Stomach (tissue), 19 donors: ENCODE measurements at places on chromosomes 2 and 18.

GRCh38 chr2:210224591-210224940 lies 681 bp downstream of the ACADL start:
- H3K4me1 ChIP-seq = peaks cover 38% of the 10 kb centered on the region
- peak overlapping the region; percentile 62 for H3K4me3 ChIP-seq
- peak; percentile 52 for DNase-seq
- H3K27me3 ChIP-seq = peaks cover 21% of the 10 kb centered on the region

GRCh38 chr2:88452980-88453582 lies 588 bp upstream of the FOXI3 start:
- peak overlapping the region; percentile 39 for H3K4me3 ChIP-seq
- H3K27ac ChIP-seq = no peak overlapping the region
- peaks cover 19% of the 10 kb centered on the region for H3K4me1 ChIP-seq
- no peak for DNase-seq
- H3K27me3 ChIP-seq = peaks cover 8% of the 10 kb centered on the region

GRCh38 chr18:9094307-9095226 lies 7.9 kb upstream of the NDUFV2 start:
- H3K27me3 ChIP-seq = no peaks in the 10 kb centered on the region
- no peak for DNase-seq
- no peak overlapping the region for H3K4me3 ChIP-seq
- H3K27ac ChIP-seq = peak overlapping the region; percentile 63
- H3K4me1 ChIP-seq = peaks cover 34% of the 10 kb centered on the region

DNA sequence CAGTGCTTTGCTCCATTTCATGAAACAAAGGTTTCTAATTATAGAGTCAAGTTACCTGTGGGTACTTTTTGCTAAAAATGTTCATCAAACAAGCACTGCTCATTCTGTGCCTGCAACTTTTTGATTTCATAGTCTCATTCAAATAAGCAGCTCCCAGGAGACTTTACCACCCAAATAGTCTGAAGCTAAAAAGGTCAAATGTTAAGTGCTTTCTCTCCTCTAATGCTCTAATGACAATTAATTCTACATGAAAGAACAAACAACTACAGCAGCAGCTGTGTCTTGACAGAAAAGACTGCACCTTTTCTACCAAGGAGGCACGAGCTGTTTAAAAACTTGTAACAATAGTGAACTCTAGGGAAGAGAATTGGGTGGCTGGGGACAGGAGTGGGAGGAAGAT lies 65.3 kb downstream of the CCDC93 start:
- H3K4me1 ChIP-seq = no peaks in the 10 kb centered on the region
- H3K27me3 ChIP-seq = no peaks in the 10 kb centered on the region
- H3K27ac ChIP-seq = no peak overlapping the region
- H3K4me3 ChIP-seq = no peak overlapping the region
- H3K36me3 ChIP-seq = peaks cover 100% of the 10 kb centered on the region

DNA sequence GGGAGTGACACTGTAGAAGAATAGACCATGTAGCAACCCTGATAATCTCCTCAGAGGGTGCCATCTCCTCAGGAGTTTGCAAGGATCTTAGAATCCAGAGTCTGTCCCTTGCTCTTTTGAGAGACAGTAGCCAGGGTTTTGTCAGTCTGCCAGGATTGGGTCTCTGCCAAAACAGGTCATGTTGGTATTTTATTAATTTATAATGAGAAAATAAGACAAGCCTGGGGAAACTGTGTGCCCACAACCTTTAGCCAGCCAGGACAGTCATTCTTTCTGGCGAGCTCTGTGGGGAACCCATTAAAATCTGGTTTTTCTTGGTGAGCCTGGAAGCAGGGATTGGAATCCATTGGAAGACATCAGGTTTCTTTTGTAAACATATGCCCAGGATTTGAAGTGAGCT lies 78.6 kb downstream of the PTPRM start:
- peak; percentile 31 for DNase-seq
- no peak overlapping the region for H3K4me3 ChIP-seq
- H3K36me3 ChIP-seq = no peaks in the 10 kb centered on the region
- no peak overlapping the region for H3K27ac ChIP-seq
- no peaks in the 10 kb centered on the region for H3K27me3 ChIP-seq

DNA sequence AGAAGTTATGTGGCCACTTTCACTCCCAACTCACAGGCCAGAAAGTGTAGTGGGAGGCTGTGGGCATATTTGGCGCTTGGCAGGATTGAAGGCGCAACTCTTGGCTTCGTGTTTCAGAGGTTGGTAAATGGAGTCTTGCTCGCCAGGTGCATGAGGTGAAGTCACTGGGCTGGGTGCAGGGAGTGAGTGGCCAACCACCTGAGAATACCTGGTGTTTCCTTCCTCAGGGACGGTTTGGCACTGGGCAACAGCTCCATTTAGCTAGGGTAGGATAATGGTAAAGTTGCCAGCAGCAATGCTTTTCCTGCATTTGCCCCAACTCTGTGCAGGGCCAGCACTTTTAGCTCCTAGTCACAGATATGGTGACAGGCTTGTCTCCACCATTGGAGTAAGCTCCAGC lies 115.9 kb downstream of the AGAP1 start:
- H3K27ac ChIP-seq = no peak overlapping the region
- no peaks in the 10 kb centered on the region for H3K4me1 ChIP-seq
- DNase-seq = no peak

DNA sequence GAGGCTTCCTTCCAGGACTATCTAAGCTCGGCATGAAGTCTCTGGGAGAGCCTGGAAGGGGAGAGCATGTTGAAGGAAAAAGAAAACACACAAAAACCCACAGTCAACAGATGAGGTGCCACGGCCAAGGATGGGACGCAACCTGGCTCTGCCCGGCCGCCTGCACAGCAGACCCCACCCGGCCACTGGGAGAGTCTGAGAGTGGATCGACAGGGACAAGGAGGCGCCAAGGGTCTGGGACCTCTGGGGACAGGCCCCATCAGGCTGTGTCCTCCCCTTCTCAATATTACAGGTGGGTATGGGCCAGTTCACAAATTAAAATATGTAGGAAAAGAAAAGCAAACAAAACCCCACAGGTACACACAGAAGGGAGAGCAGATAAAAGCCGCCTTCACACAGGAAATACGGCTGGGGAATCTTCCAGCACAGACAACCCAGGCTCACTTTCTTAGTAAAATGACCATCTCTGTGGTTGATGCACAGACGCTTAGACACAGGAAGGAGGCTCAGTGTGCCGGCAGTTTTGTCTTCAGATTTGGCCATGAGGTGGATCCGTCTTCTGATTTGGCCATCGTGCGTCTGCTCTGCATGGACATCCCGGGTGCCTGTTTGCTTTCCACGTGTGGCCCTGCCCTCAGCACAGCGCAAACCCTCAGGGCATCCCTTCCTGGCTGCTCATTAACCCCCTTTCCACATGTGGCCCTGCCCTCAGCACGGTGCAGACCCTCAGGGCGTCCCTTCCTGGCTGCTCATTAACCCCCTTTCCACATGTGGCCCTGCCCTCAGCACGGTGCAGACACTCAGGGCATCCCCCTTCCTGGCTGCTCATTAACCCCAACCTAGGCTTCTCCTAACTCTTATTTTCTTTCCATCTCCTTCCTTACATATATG lies 138.4 kb downstream of the EIPR1 start:
- H3K36me3 ChIP-seq = peaks cover 8% of the 10 kb centered on the region
- H3K4me1 ChIP-seq = no peaks in the 10 kb centered on the region
- DNase-seq = no peak
- no peak overlapping the region for H3K27ac ChIP-seq
- H3K27me3 ChIP-seq = no peaks in the 10 kb centered on the region

DNA sequence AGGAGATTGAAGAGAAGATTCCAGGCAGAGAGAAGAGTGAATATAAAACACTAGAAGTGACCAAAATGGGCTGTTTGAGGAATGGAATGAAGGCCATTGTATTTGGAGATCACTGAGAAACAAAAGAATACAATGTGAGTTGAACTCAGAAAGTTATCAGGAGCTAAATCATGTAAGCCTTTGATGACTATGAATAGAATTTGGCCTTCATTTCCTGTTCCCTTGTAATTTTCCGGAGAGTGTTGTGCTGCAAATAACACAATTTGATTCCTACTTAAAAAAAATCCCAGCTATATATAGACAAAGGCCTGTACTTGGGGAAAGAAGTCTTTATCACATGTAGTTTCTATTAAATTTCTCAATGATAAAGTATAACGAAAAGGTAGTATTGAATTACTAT lies 33.7 kb upstream of the KYNU start:
- no peaks in the 10 kb centered on the region for H3K27me3 ChIP-seq
- H3K4me3 ChIP-seq = no peak overlapping the region
- no peaks in the 10 kb centered on the region for H3K36me3 ChIP-seq

- no peak overlapping the region for H3K27ac ChIP-seq
- no peak for DNase-seq
- H3K4me1 ChIP-seq = no peaks in the 10 kb centered on the region
- H3K4me3 ChIP-seq = no peak overlapping the region
Observed at GRCh38 chr2:219718066-219718465, 90.6 kb downstream of the SLC4A3 start.

- no peaks in the 10 kb centered on the region for H3K4me1 ChIP-seq
- DNase-seq = no peak
- H3K27me3 ChIP-seq = no peaks in the 10 kb centered on the region
- H3K36me3 ChIP-seq = no peaks in the 10 kb centered on the region
- H3K4me3 ChIP-seq = no peak overlapping the region
Observed at GRCh38 chr2:53095664-53096063, 671.9 kb upstream of the CHAC2 start.

GRCh38 chr18:39172695-39173421 lies 1607.3 kb upstream of the CELF4 start:
- no peak for DNase-seq
- no peaks in the 10 kb centered on the region for H3K36me3 ChIP-seq
- H3K4me1 ChIP-seq = no peaks in the 10 kb centered on the region
- no peak overlapping the region for H3K27ac ChIP-seq

DNA sequence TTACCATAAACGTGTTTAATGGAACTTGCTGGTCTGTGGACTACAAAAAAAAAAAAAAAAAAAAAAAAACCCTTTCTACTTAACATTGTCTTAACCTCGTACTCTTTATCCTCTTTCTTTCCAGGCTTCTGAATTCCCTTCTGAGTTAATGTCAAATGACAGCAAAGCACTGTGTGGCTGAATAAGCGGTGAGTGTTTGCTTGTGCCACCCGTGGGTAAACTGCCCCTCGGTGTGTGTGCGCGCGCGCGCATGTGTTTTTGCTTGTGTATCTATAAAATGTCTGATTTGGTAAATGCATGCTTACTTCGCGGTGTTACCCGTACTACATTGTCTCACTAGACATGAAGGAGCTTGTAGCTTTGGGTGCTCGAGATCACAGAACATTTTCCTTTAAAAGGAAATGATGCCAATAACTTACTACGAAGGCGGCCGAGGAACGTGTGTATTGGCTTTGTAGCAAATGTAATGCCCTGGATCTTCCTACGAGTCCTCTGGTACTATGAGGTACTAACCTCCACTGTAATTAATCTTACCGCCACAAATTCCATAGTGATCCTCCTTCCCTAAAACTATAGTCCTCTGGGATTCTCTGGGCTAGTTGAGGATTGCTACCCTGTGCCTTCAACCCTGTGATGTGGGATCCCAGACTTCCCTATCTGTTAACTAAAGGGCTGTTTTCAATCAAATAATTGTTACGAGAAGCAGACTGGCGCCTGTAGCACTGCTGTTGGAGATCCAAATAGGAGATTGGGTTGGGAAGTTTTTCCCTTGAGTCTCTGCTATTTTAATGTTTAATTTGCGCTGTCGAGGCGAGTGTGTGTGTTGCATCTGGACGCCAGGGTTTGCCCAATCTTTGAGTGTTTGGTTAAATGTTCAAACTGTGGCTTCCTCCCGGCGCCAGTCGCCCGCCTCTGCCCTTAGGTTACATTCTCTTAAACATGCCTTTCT lies 1.1 kb downstream of the ID2 start:
- no peaks in the 10 kb centered on the region for H3K36me3 ChIP-seq
- no peaks in the 10 kb centered on the region for H3K27me3 ChIP-seq
- peak overlapping the region; percentile 82 for H3K4me3 ChIP-seq
- peak; percentile 45 for DNase-seq
- H3K27ac ChIP-seq = peak overlapping the region; percentile 83

DNA sequence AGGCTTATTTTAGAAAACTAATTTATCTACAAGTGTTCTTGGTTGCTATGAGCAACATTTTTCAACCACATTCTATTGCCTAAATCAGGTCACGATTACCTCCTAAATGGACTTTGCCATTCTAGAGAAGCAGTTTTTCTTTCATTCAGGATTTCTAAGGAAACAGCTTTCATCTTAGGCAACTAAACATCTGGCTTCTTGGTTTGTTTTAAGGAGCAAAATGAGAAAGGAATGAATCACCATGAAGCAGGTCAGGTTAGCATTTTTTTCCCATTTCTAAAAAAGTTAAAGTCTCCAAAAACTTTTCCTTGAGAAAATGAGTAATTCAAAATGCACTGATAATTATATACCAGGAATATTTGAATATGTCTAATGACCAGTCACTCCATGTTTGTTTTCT lies 114.8 kb downstream of the GAREM1 start:
- H3K27ac ChIP-seq = no peak overlapping the region
- DNase-seq = no peak
- no peak overlapping the region for H3K4me3 ChIP-seq
- H3K4me1 ChIP-seq = peaks cover 36% of the 10 kb centered on the region

GRCh38 chr18:40738321-40738880 lies 1216.6 kb upstream of the PIK3C3 start:
- no peaks in the 10 kb centered on the region for H3K27me3 ChIP-seq
- no peaks in the 10 kb centered on the region for H3K4me1 ChIP-seq
- no peaks in the 10 kb centered on the region for H3K36me3 ChIP-seq

GRCh38 chr2:35963357-35963756 lies 392.2 kb upstream of the CRIM1 start:
- no peak overlapping the region for H3K27ac ChIP-seq
- DNase-seq = no peak
- H3K36me3 ChIP-seq = no peaks in the 10 kb centered on the region
- H3K4me1 ChIP-seq = no peaks in the 10 kb centered on the region

DNA sequence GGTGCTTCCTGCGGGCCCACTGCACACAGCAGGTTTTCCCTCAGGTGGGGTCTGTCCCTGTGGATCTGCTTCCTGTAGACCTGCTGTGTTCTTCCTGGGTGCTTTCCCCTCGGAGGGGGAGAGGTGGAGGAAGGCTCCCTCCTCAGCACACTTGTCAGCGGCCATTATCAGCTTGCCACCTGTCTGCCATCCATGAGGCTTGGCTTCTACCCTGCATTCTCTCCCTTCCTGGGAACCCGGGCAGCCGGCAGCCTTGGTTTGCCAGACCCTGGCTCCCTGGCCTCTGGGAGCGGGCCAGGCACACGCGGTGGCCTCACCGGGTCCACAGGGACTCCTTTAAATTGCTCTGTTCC lies 58.5 kb downstream of the INPP5D start:
- H3K4me3 ChIP-seq = no peak overlapping the region
- no peak for DNase-seq
- H3K27me3 ChIP-seq = no peaks in the 10 kb centered on the region
- no peaks in the 10 kb centered on the region for H3K4me1 ChIP-seq
